ENCODE measurements at places on chromosomes 7 and 10. TPM values are rescaled to one million over a fixed set of nuclear protein-coding genes. Genes with fewer than 3 reads are reported as not detected.
A peak's percentile ranks its signal among the peaks of the same experiment; 100 is the strongest.

PTPRN2 gene
- total RNA-seq: 2.1 TPM

- DNase-seq: peak; percentile 27
Observed at GRCh38 chr10:58064714-58065528, 202.8 kb downstream of the IPMK start.

- DNase-seq: no peak
Observed at GRCh38 chr7:94882891-94883290, 24.5 kb upstream of the PPP1R9A start.

- no peak for DNase-seq
Observed at GRCh38 chr7:27091105-27091504, 4.7 kb downstream of the HOXA1 start.

DNA sequence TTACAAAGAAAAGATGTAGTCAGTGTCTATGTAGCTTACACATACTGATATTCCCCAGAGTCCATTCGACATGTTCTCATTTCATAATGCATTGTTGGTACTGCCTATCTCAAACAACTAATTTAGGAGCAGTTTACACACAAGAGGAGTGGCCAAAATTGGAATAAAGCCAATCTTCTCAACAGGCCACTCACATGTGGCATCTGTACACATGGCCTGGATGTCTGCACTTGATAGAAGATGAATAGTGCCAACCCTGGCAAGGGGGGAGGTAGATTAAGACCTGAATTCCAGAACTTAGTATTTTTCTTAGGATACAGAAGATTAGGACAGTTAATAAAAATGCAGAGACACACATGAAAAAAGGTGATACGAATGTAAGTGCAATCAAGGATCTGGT is 125.3 kb upstream of the STARD3NL start:
- no peak for DNase-seq

DNA sequence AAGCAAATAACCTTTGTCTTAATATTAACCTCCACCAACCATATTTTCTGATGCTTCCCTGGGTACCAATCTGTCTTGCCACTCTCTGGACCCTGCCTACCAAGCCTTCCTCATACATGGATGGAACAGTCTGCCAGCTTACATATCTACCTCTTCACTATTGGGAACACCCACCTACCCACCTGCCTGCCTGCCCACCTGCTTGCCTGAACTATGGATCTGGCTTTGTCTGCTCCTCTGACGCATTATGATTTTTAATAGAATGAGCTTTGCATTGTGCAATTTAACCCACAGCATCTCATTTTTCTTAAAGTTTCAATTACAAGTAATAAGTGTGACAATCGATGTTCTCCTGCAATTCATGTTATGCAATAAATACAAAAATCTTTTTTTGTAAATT is 137.9 kb upstream of the LSM8 start:
- no peak for DNase-seq
